ENCODE measurements at places on chromosomes 13 and 19.

GRCh38 chr13:75469047-75469446, 12.9 kb downstream of the TBC1D4 start:
- DNase-seq = no peak

DNA sequence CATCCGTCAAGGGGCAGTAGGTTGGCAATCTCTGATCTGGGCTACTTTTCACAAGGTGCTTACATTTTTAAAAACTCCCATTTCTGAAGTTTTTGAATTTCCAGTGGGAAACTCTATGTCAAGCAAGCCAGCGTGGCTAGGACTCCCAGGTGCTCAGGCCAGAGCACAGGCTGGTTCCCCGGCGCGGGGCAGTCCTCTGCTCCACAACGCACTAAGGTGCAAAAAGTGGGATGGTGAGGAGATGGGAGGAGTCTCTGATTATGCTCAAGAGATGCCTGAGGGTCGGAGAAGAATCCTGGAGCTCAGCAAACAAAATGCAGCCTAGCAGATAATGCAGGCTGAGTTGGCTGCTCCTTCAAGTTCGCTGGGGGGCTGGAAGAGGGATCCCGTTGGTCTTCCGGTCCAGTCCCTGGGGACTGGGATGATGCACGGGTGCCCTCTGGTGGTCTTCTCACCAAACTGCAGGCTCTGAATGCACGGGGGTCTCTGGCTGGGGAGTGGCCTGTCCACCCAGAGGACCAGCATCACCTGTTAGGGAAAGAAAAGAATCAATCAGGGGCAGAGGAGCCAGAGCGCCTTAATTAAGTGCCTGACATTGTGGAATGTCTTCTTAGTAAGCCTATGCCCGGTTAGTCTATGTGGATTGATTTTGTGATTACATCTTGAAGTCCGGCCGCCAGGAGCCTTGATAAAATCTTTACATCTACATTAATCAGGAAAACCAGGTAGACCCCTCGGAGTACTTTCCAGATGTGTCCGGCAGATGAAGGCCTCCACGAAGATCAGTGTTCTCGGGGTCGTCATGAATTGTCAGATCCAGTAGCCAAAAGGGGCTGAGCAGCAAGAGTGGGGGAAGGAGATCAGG, 244.4 kb upstream of the MAB21L1 start:
- peak; percentile 57 for DNase-seq

- no peak for DNase-seq
These were observed 1.6 kb upstream of the ADPRHL1 start for GRCh38 chr13:113454936-113455335.

- no peak for DNase-seq
These were observed 32.2 kb upstream of the ARGLU1 start for GRCh38 chr13:106599875-106600797.

DNA sequence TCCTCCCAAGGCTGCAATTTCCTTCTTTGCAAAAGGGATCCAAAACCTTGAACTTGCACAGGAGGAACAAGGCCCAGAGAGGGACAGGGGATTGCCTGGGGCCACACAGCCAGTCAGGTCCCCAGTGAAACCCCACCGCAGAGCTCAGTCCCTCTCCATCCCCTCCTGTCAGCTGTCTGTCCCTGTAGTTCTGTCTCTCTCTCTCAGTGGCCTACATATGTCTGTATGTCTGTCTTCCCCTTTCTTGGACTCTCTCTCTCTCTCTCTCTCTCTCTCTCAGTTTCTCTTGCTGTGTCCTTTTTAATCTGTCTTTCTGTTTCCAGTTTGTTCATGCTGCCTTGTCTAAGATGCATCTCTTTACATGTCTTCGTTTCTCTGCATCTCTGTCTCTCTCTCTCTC, 11.5 kb downstream of the CEACAM19 start:
- DNase-seq = no peak

DNA sequence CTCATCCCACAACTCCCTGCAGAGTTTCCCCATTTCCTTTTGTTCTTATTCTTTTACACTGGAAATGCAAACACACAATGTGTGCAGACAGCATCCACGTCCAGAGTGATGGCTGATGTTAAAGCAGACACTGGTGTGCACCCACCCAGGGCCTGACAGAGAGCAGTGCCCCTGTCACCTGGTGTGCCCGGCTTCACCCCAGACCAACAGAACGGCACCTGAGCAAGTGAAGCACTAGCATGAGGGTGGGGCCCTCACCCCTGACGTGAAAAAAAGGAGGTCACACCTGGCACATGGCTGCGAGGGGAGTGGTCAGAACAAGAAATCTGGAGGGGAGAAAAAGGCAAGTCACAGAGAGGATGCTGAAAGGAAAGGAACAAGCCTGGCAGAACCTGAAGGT, 12.3 kb downstream of the ZNF575 start:
- DNase-seq = no peak

- no peak for DNase-seq
These were observed 5.1 kb upstream of the SPACA6 start for GRCh38 chr19:51687791-51688670.

DNA sequence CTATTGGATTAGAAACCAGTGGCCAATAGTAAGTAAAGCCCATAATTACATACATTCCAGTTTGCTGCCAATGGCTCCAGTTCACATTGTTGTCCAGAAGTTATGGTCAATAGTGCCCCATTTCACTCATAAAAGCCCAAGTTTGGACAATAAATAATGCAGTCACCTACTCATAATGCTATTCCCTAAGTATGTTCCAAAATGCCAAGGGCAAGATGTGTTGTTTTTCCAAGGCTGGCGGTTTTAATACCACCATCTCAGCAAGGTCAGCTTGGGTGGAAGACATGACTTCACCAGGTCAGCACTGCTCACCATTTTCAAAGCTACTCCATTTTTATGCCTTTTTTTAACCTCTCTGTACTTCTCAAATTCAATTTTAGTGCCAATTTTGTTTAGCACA, 32.7 kb downstream of the KCTD12 start:
- no peak for DNase-seq

GRCh38 chr19:18781885-18782527, 9.1 kb downstream of the COMP start:
- no peak for DNase-seq

DNA sequence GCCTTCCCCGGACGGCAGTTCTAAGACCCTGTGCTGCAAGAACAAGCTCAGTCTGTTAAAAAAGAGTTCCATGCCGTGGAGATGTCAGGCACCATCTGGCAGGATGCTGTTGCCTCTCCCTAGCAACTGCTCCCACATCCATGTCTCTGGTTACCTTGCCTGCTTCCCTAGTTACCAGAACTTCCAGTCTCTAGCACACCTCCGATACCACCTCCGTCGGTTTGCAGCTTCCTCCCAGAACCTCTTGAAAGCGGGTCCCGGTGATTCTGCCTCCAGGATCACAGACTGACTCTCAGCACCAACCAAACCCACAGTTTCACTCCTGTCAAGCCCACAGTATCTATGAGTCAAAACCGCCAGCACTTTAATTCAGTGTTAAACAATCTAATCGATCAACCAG, 55.4 kb downstream of the KCTD12 start:
- no peak for DNase-seq

GRCh38 chr19:32289566-32290210, 55.7 kb upstream of the ZNF507 start:
- DNase-seq = peak; percentile 63

Measured in suppressor macrophage treated with lipopolysaccharide for 1 hour (primary cell).